ENCODE measurements at places on chromosomes 6 and 20. TPM values are rescaled to one million over a fixed set of nuclear protein-coding genes. Genes with fewer than 3 reads are reported as not detected.

GRCh38 chr6:37207903-37208456 is 38.0 kb downstream of the PIM1 start:
- H3K27me3 ChIP-seq, result no peaks in the 10 kb centered on the region
- H3K27ac ChIP-seq, result no peak overlapping the region
- no peaks in the 10 kb centered on the region for H3K4me1 ChIP-seq
- no peak overlapping the region for H3K4me3 ChIP-seq

DNA sequence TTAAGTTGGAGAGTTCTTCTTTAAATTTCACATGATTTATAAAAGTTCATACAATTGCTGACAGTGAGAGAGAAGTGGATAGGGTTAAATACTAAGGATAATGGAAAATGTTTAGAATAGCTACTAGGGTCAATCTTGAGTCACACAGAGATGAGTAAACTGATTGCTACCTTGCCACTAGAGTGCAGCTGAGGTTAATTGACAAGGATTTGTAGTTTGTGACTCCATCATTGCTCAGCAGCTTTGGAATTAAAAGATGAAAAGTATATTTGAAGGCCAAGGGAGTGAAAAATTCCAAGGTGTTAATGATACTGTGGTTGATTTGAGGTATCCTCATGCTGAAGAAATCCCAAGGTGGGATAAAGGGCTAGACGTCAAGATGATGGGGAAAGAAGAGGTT is 524.0 kb downstream of the UTRN start:
- no peaks in the 10 kb centered on the region for H3K36me3 ChIP-seq
- no peak overlapping the region for H3K4me3 ChIP-seq
- DNase-seq, result no peak
- no peak overlapping the region for H3K27ac ChIP-seq
- H3K27me3 ChIP-seq, result no peaks in the 10 kb centered on the region

The GPR63 gene
- 0.16 TPM for total RNA-seq

GRCh38 chr20:23047738-23048214 is 1.7 kb downstream of the THBD start:
- no peaks in the 10 kb centered on the region for H3K36me3 ChIP-seq
- peak overlapping the region; percentile 57 for H3K4me3 ChIP-seq
- peak overlapping the region; percentile 90 for H3K27ac ChIP-seq
- DNase-seq, result no peak

DNA sequence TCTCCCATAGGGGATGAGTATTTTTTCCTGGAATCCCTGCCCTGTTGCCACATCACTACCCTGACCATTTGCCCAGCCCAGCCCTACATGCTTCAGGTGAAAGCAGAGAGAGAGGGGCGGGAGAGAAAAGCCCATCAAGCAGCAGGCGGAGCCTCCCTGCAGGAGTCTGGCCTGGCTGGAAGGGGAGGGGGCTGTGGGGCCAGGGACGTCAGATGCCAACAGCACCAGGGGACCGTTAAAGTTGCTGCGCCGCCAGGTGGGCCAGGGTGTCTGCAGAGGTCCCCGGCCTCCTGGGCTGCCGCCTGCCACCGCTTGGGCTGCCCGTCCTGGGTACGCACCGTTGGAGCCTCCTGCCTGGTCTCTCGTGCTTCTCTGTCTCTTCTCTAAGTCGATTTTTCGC is 757 bp upstream of the R3HDML start:
- H3K36me3 ChIP-seq, result no peaks in the 10 kb centered on the region
- H3K27me3 ChIP-seq, result no peaks in the 10 kb centered on the region
- no peaks in the 10 kb centered on the region for H3K4me1 ChIP-seq

DNA sequence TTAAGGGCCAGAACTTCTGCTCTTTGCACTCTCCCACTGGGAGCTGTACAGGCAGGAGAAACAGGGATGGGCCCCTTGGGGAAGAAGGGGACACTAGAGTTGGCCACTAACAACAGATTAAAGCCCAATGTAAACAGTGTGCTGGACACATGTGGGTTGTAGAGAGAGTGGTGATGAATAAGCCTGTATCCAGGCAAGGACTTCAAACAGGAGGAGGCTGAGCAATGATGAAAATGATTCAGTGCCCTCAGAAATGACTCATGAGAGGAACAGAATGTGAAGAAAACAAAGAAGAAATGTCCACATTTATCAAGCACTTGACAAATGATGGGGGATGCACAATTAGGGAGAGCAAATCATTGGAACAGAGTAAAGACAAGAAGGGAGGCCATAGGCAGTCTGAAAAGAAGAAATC is 242.3 kb downstream of the TBX18 start:
- no peaks in the 10 kb centered on the region for H3K36me3 ChIP-seq
- no peaks in the 10 kb centered on the region for H3K4me1 ChIP-seq
- no peak overlapping the region for H3K27ac ChIP-seq
- no peak overlapping the region for H3K4me3 ChIP-seq

DNA sequence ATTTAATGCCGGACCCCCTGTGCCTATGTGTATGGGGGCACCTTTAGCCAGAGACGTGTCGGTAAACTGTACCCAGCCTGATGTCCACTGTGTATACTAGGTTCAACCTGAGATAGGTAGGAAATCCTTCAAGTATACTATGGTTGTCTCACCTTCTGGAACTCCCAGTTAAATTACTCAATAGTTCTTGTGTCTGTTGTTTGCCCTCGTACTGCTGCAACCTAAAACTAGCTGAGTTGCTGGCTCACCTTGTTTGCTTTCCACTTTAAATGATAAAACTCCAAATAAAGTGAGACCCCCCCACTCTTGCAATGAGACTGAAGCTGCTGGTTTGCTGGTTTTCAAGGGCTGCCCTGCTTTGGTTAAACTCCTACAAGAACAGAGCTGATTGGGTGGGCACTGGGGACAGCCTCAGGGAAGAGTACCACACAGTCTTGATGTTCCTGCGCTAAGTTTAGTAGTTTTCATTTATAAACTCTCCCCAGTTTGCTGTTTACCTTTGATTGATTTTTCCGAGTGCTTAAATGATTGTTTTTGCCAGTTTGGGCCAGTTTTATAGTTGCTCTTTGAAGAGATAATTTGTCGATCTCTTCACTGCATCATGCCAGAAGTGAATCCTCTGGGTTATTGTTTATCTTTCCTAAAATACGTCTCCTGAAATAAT is 1281.8 kb upstream of the MAP3K7 start:
- H3K36me3 ChIP-seq, result no peaks in the 10 kb centered on the region
- no peak for DNase-seq
- H3K4me1 ChIP-seq, result no peaks in the 10 kb centered on the region
- H3K4me3 ChIP-seq, result no peak overlapping the region

The COL20A1 gene
- total RNA-seq, result not detected

The TEAD3 gene
- total RNA-seq, result 28.2 TPM

DNA sequence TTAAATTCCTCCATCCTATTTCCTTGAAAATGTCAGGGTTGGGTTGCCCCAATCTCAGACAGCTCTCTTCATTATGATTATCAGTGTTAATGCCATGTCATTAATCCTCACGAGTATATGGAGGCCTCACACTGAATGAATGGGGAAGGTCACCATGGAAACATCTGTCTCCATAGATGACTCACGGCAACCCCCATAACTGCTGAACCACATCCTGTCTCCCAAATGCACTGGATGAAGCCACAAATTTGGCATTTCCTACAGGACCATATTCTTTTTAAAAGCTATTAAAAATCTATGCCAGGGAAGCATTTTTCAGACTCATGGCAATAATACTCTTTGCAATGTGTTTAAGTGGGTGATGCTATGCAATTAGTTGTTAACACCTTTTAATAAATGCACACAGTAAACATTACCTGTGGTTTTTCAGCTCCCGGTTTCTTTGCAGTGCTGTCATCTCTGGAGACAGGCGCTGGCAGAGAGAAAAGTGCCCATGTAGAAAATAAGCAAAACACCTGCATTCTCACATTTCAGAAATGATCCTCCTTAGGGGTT is 80.1 kb upstream of the PTPRK start:
- H3K4me3 ChIP-seq, result no peak overlapping the region
- H3K27ac ChIP-seq, result no peak overlapping the region
- H3K36me3 ChIP-seq, result no peaks in the 10 kb centered on the region
- no peak for DNase-seq

DNA sequence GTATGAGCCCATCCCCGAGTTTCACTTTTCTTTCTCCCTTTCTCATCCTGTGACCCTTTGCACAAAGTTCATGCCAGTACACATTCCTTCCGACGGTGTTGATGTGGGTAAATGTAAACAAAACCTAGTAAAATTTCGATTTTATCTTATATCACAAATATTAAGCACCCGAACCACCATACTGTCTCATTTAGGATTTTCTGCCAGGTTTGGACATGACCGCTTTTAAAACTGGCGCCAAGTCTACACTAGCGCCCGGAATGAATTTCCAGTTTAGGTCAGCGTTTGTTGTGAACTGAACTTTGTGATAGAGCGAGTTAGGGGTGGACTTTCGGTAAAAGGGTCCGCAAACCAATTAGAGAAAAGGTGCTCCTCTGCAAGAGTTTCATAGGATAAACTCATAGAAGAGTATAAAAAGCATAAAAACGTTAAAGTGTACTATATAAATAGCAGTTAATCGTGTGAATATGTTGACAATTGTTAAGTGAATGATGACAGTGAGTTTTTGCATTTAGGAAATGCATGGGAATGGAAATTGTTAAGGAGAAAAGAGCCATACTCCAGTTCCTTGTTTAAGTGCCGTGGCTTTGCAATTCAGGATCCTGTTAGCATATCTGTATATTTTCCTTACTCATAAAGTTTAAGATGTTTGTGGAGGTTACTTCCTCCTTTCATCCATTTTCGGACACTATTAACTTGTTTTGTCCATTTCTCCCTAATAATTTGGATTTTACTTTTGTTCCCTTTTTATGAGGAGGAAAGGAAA is 937 bp downstream of the AKAP7 start:
- H3K4me3 ChIP-seq, result peak overlapping the region; percentile 66
- peaks cover 7% of the 10 kb centered on the region for H3K4me1 ChIP-seq
- DNase-seq, result no peak
- H3K27ac ChIP-seq, result peak overlapping the region; percentile 98

- H3K4me3 ChIP-seq, result peak overlapping the region; percentile 62
- H3K27ac ChIP-seq, result no peak overlapping the region
- no peak for DNase-seq
- H3K36me3 ChIP-seq, result no peaks in the 10 kb centered on the region
Measured at GRCh38 chr6:123804014-123804786, 535 bp downstream of the NKAIN2 start.

GRCh38 chr20:62764156-62764935 is 31.9 kb upstream of the MRGBP start:
- no peak for DNase-seq
- no peak overlapping the region for H3K27ac ChIP-seq
- no peak overlapping the region for H3K4me3 ChIP-seq
- H3K27me3 ChIP-seq, result peaks cover 45% of the 10 kb centered on the region
- H3K36me3 ChIP-seq, result no peaks in the 10 kb centered on the region
- H3K4me1 ChIP-seq, result peaks cover 8% of the 10 kb centered on the region

The RSPH4A gene
- total RNA-seq, result 1.3 TPM

DNA sequence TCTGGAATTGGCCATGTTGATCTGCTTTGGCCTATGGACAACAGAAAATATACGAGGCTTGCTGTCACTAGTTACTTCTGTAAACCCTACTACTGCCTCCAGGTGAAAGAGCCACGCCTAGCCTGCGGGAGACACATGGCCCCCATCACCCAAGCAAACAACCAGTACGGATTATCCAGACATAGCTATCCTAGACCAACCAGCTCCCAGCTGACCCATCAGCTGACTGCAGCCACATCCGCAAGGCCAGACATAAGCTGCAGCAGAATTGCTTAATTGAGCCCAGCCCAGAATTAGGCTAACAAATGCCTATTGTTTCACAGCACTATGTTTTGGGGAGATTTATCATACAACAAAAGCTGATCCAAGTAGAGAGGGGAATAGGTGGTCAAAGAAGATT is 13.5 kb downstream of the REV3L start:
- no peak for DNase-seq
- no peak overlapping the region for H3K4me3 ChIP-seq
- H3K27ac ChIP-seq, result no peak overlapping the region
- no peaks in the 10 kb centered on the region for H3K27me3 ChIP-seq
- no peaks in the 10 kb centered on the region for H3K4me1 ChIP-seq
- no peaks in the 10 kb centered on the region for H3K36me3 ChIP-seq

GRCh38 chr6:162187168-162187935 is 540.2 kb downstream of the PRKN start:
- no peaks in the 10 kb centered on the region for H3K27me3 ChIP-seq
- H3K4me3 ChIP-seq, result no peak overlapping the region
- H3K27ac ChIP-seq, result no peak overlapping the region
- H3K36me3 ChIP-seq, result no peaks in the 10 kb centered on the region
- DNase-seq, result no peak

DNA sequence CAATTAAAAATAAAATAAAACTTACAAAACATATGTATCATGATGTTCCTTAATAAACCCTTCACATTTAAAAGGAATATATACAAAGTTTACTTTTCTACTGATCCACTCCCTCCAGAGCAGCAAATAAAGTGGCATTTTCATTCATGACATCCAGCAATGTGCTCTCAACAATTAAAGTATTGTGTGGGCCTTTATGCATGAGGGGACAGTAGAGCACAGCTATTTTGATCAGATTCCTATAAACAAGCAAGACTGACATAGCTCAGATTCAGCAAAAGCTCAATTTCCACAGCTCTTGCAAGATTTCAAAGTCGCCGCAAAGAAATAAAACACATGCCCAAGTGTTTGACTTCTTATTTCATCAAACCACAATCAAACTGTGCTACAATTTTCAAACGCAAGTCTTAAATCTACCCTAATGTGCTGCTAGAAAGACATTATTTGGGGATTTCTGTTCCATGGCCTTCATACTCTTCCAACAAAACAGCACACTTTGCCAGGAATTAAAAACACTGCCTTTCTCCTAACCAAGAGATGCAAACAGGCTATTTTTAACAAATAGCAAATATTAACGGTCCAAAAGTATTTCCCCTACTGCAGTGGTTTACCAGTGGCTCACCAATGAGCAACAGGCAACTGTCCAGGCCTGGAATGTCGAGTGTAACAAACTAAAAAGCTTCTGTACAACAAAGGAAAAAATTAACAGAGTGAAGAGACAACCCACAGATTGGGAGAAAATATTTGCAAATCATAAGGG is 52.3 kb downstream of the MBOAT1 start:
- H3K36me3 ChIP-seq, result no peaks in the 10 kb centered on the region
- no peaks in the 10 kb centered on the region for H3K27me3 ChIP-seq
- H3K4me1 ChIP-seq, result peaks cover 9% of the 10 kb centered on the region
- no peak overlapping the region for H3K27ac ChIP-seq
- no peak overlapping the region for H3K4me3 ChIP-seq

DNA sequence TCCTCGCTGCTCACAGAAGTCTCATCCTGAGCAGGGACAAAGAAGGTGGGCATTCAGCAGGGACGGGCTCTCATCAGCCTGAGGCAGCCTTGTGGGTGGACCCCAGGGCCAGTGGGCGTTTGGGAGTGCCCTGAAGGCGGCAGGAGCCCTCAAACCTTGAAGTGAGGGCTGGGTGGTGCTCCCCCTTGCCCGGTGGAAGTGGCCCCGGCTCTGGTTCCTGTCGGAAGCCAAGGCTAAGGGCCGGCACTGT is 110.5 kb downstream of the NOL4L start:
- H3K4me1 ChIP-seq, result peaks cover 11% of the 10 kb centered on the region
- H3K27me3 ChIP-seq, result no peaks in the 10 kb centered on the region

DNA sequence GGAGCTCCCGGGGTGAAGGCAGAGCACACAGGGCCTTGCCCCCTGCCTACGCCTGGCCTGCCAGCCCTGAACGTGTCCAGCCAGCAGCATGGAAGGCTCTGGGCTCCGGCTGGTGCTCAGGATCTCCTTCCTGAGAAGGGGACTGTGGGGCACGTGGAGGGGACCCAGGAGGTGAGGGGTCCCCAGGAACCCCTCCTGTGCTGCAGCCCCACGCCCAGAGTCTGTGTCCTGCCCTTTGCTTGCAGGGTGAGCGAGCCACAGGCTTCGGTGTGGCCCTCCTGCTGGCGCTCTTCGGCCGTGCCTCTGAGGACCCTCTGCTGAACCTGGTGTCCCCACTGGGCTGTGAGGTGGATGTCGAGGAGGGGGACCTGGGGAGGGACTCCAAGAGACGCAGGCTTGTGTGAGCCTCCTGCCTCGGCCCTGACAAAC is 22.3 kb downstream of the NPEPL1 start:
- H3K4me1 ChIP-seq, result no peaks in the 10 kb centered on the region
- H3K27ac ChIP-seq, result no peak overlapping the region
- H3K27me3 ChIP-seq, result no peaks in the 10 kb centered on the region
- peak; percentile 39 for DNase-seq
- H3K36me3 ChIP-seq, result no peaks in the 10 kb centered on the region

The CUL7 gene
- total RNA-seq, result 21.4 TPM
